Hematopoietic multipotent progenitor cell treated with erythropoietin and hydrocortisone succinate and interleukin-3 and kit ligand, for 8 days (in vitro differentiated cells): ENCODE measurements at places on chromosomes 3 and 15.
A peak's percentile ranks its signal among the peaks of the same experiment; 100 is the strongest.

GRCh38 chr3:194798486-194798885 is 112.8 kb downstream of the FAM43A start:
- DNase-seq: no peak

GRCh38 chr15:91535856-91536500 is 317.5 kb upstream of the SLCO3A1 start:
- no peak for DNase-seq

- no peak for DNase-seq
Measured at GRCh38 chr3:150759319-150759718, 3.6 kb downstream of the SIAH2 start.

GRCh38 chr15:89912145-89912673 is 543 bp downstream of the ARPIN start:
- no peak for DNase-seq

DNA sequence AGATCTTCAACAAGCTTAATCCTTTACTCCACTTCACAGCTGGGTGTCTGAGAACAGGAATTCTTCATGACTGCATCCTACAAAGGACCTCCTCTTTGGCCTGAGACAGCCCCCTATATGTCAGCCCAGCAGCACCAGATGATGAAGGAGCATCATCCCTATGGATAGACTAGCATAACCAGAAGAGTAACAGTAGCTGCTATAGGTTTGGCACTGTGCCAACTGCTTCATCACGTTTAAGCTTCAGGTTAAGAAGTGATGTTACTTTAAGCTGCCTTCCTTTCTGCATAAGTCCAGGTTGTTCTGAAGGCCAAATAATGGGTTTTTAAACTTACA is 50.6 kb downstream of the CMSS1 start:
- peak; percentile 20 for DNase-seq

DNA sequence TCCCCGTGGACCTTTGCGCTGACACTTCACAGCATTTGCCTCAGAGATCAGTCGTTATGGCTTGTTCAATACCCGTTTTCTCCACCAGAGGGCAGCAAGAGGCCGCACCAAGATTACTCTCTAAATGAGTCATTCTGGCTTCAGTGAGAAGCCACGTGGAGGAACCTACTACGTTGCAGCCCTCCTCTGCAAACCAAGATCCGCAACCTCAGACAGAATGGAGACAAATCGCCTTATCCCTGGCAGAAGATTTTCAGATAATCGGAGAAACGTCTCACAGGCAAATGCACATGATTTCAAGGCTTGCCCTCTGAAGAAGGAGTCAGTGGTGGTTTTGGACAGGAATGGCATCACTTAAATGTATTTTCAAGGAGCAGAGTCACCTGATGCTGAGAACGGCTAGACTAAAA is 60.5 kb downstream of the GTPBP8 start:
- peak; percentile 88 for DNase-seq

- no peak for DNase-seq
Measured at GRCh38 chr3:139571711-139572110, 32.2 kb upstream of the RBP1 start.

DNA sequence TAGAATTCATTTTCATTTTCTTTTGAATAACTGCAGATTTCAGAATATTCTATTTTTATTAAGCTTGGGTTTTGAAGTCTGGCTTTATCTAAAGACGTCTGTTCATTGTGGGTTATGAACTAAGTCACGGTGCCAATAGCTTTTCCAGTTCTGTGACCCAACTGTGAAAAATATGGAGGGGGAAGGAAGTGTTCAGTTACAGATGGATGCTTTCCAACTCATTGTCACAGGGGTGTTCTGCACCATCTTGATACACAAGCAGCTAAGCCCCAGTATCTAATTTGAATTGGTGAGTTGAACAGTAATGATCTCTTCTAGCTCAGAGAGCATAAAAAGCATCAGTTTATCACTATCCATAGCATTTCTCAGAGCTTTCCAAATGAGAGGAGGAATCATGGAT is 710.6 kb downstream of the EDEM1 start:
- DNase-seq: no peak

DNA sequence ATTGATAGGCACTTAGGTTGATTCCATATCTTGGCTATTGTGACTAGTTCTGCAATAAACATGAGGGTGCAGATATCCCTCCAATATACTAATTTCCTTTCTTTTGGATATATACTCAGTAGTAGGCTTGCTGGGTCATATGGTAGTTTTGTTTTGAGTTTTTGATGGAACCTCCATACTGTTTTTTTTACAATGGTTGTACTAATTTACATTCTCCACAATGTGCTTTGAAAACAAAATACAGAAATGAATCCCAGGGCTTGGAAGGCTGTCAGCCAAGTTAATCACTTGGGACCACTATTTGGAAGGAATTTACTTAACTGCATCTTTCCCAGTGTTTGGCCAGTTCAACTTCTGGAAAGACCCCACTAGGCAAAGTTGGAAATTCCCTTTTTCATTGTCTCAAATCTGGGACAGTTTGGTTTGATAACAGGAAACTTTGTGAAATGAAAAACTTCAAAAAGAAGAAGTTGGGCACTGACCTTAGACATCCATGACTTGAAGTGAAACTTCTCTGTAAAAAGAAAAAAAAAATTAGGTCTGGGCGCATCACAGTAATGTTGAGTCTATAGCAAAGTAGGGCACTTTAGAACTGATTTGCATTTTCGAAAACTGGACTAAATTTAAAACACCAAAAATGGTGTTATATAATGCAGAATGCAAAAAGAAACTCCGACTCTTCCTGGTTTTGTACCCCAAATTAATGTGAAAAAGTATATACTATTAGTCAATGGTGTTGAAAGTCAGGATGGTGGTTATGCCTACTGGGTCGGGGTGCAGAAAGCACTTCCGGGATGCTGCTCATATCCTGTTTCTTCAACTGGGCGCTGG is 6.0 kb downstream of the CTSH start:
- DNase-seq: no peak

GRCh38 chr3:32392536-32393302 is 1.1 kb downstream of the CMTM7 start:
- DNase-seq: peak; percentile 30

DNA sequence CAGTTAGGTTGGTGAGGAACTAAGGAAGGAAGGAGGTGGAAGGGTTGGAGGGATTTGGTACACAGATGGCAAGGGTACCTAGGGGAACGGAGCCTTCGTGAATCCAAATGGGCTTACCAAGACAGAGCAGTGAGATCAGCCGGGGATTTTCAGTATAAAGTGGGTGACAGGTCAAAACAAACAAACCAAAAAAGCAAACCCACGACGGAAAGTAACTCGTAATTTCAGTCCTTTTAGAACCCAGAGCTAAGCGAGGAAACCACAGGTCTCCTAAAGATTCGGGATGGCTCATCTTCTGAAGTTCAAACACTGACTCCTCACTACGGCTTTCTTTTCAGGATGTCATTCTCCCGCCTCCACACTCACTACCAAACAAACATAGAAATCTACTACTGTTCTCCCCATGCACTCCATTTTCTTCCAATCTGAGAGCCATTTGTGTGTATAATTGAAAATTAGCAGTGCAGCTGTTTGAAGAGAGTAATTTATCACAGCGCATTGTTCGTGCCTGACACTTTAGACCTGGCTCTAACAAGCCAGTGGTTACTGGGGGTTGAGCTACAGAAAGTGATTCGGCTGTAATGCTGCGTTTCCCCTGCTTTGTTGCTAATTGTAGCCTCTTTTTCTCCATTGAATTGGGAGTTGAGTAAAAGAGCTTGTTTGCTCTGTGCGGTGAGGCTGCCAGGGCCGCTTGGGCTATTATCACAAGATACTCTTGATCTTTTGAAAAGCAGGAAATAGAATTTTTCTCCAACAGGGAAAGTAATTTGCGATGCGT is 64.7 kb upstream of the CCDC39 start:
- DNase-seq: no peak

- no peak for DNase-seq
Measured at GRCh38 chr3:102151935-102152334, 282.9 kb upstream of the ZPLD1 start.

DNA sequence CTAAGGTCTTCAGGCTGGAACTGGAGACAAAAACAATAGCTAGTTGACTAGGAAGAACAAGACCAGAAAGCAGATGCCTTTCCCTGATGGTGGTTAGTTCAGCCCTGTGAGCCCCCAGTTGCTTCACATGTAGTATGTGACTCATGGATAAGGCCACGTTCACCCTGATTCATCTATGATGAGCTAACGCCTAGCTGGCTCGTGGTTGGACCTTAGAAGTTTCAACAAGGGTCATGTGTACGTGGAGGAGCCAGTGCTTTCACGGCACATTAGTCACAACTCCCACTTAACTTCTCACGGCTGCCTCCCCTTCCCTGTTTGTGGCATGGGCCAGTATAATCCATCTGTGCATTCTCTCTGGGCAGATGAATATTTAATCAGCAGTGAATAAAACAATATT is 20.6 kb downstream of the COL8A1 start:
- DNase-seq: no peak

- DNase-seq: no peak
Measured at GRCh38 chr3:50224639-50225038, 11.4 kb upstream of the GNAI2 start.

DNA sequence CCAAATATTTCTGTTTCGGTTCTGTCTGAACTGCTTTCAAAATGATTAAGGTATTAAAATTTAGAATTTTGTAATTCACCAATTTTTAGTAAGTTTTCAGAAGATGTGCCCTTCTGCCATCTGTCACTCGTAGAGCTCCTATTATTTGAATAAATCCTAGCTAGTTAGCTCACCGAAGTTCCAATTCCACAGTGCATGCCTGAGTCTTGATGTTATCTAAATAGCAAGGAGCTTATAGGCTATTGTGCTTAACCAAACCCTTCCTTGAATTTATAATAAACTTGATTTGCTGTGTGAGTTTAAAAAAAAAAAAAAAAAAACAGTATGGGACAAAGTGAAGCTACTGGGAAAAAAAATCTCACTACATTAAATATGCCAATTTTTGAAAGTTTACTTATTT is 18.7 kb downstream of the ATP13A3 start:
- no peak for DNase-seq

GRCh38 chr3:20069178-20069532 is 28.9 kb downstream of the KAT2B start:
- no peak for DNase-seq

GRCh38 chr3:130894130-130894985 is 474 bp downstream of the ATP2C1 start:
- peak; percentile 49 for DNase-seq

DNA sequence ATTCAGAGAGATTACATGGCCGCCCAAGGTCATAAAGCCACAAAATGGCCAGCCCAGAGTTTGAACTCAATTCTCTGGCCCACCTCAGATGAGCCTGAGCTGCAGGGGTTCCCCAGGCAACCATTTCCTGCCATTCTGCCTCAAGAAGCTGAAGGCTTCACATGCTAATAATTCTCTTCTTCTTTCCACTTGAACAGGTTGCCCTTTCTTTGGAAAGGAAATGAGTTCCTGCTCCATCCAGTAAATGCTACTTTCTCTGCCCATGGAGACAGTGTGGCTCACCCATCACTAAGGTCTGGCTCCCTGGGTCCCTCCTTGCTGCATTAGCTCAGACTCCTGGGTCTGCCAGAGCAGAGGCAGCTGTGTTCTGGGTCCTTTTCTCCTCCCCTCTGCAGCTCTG is 48.2 kb downstream of the TRIM42 start:
- no peak for DNase-seq

GRCh38 chr3:162641317-162641716 is 1144.7 kb downstream of the OTOL1 start:
- no peak for DNase-seq

DNA sequence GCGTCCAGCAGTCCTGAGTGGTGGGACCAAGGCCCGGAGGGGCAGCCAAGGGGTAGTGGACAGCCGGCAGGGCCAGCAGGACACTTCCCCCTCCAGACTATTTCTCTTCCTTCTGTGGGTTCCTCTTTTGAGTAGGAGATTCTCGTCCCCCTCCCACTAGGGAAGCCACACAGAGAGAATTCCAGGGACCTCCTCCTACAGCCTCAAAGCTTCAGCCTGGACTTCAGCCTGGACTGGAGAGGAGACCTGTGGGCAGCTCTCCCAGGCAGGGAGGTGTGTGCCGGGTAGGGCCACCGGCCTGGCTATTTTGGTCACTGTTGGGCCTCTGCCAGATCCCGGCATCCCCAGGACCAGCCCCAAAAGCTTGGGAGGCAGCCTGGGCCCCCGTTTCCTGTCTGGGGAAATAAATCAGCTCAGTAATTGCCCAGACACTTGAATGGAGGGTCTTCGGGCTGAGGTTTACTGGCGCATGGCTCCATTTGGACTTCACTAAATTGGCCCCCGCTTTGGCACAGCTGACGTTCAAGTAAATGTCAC is 1.3 kb downstream of the SLC6A6 start:
- no peak for DNase-seq

DNA sequence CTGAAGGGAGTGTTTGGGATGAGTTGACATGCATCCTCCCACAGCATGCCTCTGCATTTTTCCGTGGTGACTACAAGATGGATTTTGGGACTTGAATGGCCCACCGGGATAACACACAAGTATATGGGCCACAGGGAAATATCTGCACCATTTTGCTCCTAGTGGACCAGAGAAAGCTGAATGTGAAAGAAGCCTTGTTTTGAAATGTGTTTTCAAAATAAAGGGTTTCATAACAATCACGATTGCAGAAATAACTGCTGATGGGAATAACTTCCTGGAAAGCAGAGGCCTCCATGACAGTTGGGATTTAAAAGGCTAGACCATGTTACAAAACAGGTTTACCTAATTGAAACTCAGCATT is 77.5 kb upstream of the PRR23C start:
- DNase-seq: no peak

- DNase-seq: no peak
Measured at GRCh38 chr3:12909710-12910109, 68.3 kb upstream of the RPL32 start.

GRCh38 chr3:161035711-161036110 is 69.4 kb downstream of the B3GALNT1 start:
- DNase-seq: peak; percentile 21

- no peak for DNase-seq
Measured at GRCh38 chr3:33095436-33095835, 1.5 kb downstream of the GLB1 start.

DNA sequence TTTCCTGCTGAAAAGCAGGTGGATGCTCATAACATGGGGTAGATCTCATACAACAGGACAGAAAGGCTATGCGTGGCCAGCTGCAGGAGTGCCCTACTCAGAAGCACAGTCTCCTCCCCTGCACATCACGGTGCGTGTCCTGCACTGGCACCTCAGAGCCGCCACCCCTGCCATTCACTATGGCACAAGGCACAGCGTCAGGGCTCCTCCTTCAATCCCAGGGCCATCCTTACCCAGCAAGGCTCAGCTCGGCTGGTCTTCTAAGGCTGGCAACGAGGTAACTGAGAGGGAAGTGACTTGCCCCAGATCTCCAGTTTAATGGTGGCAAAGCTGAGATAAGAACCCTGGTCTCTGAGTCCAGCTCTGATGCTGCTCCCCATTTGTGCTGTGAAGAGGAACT is 97.1 kb downstream of the CPN2 start:
- peak; percentile 56 for DNase-seq

GRCh38 chr3:102206511-102207031 is 228.2 kb upstream of the ZPLD1 start:
- peak; percentile 51 for DNase-seq

DNA sequence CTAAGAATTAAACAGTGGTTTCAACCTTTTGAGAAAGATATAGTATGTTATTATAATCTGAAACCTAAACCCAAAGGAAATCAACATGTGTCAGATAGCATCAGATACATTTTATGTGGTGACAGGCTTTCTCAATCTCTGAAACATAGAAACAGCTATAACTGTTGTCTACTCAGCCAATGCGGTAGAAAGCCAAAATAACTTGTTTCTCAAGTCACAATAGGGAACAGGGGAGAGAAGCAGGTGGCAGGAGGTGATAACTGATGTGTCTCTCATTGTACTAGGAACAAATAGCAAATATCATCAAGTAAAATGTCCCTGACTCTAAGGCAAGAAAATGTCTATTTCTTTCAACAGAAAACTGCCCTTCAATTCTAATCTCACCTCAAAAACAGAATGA is 38.6 kb downstream of the DENND6A start:
- DNase-seq: peak; percentile 54

- DNase-seq: no peak
Measured at GRCh38 chr3:134255404-134255803, 4.7 kb upstream of the RYK start.
